Pulmonary artery endothelial cell (primary cell): ENCODE measurements at places on chromosomes 2 and 18. TPM values are rescaled to one million over a fixed set of nuclear protein-coding genes. Genes with fewer than 3 reads are reported as not detected.

DNA sequence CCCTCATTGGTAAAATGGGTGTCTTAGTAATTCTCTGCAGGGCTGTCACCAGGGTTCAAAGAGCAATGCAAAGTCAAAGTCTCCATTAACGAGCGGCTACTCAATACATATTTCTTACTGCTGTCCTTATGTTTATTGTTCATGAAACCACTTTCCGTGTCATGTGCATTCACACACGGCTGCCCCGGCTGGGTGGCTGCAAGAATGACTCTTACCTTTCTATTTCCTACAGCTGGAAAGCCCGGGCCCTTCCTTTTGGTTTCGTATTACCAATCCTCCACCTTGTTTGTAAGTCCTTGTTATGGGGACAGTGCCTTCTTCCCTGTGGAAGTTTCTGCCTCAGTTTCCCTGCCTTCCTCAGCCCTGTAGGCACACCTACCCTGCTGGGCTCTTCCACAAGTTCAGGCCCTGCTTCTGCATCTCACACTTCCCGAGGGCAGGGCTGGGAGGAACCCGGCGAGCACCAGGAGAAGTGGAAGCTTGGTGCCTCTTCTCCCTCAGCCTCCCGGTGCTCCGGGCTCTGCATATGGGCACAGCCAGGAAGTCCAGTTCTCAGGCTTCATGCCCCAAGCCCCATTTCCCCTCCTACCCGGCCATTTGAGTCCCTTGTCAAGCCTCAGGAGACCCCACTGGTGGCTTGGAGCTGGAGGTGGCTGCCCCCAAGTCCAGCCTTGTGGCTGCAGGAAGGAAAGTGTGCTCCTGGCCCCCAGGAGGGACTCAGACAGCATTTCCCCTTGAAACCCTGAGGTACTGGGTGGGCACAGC is 18.7 kb upstream of the ACKR3 start:
- DNase-seq, result no peak

The KCNF1 gene
- 0.04 and 0.20 TPM in 2 replicates for total RNA-seq

DNA sequence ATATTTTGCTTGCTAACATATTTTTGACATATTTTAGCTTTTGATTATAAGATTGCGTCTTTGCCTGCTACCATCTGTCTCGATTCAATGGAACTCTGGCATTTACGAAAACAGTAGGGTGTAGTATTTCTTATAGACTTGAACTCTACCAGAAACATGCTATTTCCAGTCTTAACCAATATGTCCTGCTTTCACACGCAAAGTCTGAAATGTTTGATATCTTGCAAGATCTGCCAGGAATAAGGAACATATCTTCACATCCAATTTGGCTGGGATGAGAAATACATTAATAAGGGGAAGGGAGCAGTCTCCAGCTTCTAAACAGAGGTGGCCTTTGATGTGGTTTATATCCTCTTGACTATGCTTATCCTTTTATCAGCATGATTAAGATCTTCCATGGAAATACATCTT is 299.4 kb downstream of the ZNF521 start:
- no peak for DNase-seq

- DNase-seq, result peak; percentile 67
Measured at GRCh38 chr2:39620067-39620466, 45.6 kb upstream of the TMEM178A start.

GRCh38 chr2:46451131-46451711 is 28.1 kb upstream of the TMEM247 start:
- no peak for DNase-seq

The OTOS gene
- total RNA-seq, result not detected in 2 replicates

The SAG gene
- total RNA-seq, result 0.07 TPM in 1 of 2 replicates, not detected in the other

DNA sequence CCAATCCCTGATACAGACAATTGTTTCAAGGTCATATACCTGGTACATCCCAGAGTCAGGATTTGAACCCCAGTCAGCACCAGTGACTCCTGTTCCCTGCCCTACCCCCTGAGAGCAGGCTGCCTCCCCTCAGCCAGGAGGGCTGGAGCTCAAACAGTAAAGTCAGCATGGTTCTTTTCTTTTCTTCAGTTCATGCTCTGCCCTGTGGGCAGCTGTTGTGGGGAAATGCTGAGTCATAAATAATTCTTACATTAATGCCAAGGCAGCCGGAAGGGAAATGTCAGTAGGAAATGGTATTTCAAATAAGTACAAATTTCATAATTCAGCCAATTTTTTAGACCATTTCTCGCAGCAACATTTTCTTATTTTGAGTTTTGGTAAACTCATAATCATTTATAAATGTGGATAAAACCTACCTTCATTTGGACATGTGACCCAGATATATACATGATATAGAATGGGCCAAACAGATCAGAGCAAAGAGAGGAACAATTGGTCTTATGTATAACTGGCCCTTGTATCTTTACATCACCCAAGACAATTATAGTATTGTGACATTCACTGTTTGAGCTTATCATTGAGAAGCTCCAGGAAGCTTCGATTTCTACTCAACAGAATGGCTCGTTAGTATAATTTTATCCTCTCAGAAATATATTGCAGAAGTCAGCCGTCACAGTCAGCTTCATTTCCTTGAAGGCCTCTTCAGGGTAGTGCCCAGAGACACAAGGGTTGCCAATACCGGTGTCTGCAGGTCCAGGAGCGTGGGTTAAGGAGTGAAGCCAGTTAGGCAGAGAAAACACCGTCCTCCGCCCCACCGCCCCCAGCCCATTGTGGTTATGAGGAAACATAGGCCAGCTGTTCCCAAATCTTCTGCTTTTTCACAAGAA is 28.0 kb upstream of the SCYGR1 start:
- DNase-seq, result peak; percentile 53

- DNase-seq, result no peak
Measured at GRCh38 chr2:129800686-129801085, 178.8 kb upstream of the RAB6C start.

GRCh38 chr2:168736649-168737445 is 65.6 kb upstream of the NOSTRIN start:
- DNase-seq, result no peak

- DNase-seq, result no peak
Measured at GRCh38 chr2:7191932-7192331, 274.7 kb downstream of the RNF144A start.
